ENCODE measurements at places on chromosomes 1 and 21. TPM values are rescaled to one million over a fixed set of nuclear protein-coding genes. Genes with fewer than 3 reads are reported as not detected.
A peak's percentile ranks its signal among the peaks of the same experiment; 100 is the strongest.

DNA sequence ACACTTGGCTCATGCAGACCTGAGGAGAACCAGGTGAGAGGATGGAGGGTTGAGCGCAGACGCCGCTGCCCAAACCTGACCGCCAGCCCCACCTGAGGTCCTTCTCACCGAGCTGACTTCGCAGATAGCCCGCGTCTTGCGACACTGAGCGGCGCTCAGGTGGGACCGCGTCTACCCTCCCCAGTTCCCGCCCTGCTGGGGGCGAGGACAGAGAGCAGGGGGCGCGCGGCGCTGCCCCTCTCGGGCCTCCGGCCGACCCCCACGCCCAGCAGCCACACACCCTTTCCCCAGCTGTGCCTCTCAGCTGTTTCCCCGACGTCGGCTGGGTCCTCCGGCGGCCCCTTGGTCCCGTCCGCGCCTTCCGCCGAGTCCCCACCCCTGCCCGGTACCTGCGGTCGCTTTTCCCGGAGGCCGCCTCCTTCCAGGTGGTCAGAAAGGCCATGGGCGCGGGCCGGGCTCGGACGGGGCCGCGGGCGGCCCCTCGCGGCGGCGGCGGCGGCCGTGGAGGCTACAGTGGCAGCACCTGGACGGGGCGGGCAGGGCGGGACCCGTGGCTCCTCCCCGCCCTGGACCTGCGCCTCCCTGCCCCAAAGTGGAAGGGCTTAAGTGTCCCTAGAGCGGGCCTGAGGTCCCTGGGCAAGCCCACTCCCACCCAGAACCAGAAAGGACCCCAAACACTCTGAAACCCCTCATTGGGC is 14.4 kb upstream of the TTC39A start:
- H3K36me3 ChIP-seq = no peaks in the 10 kb centered on the region
- no peak for DNase-seq
- peaks cover 6% of the 10 kb centered on the region for H3K4me1 ChIP-seq

- H3K27me3 ChIP-seq = no peaks in the 10 kb centered on the region
- no peak overlapping the region for H3K27ac ChIP-seq
- H3K4me3 ChIP-seq = no peak overlapping the region
- peaks cover 11% of the 10 kb centered on the region for H3K4me1 ChIP-seq
- no peak for DNase-seq
Measured at GRCh38 chr1:116558140-116558549, 12.7 kb downstream of the CD58 start.

GRCh38 chr1:98898940-98899339 is 105.7 kb downstream of the PLPPR5 start:
- H3K4me3 ChIP-seq = no peak overlapping the region
- H3K27me3 ChIP-seq = 0 out of 2 replicates have a peak, but pooled peaks cover 5% of the 10 kb centered on the region
- no peak for DNase-seq

GRCh38 chr1:206087091-206087490 is 30.1 kb downstream of the AVPR1B start:
- H3K4me3 ChIP-seq = no peak overlapping the region
- no peak for DNase-seq
- no peaks in the 10 kb centered on the region for H3K4me1 ChIP-seq
- H3K36me3 ChIP-seq = no peaks in the 10 kb centered on the region
- no peak overlapping the region for H3K27ac ChIP-seq

DNA sequence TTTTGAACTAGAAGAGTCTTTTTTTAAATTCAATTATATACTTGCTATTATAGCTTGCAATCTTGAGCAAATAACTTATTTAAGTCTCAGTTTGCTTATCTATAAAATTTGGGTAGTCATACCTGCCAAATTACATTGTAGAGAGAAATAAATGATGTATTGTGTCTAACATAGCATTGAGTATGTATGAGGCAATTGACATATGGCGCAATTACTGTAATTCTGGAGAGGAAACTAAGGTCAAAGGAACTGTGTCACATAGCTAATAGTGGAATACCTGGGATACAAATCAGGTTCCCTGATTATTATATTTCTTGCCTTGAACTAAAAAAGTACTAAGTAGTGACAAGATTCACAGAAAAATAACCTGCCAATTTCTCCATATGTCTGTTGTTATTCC is 302.5 kb downstream of the PDE4B start:
- no peak overlapping the region for H3K4me3 ChIP-seq
- H3K27me3 ChIP-seq = 0 out of 2 replicates have a peak, but pooled peaks cover 3% of the 10 kb centered on the region
- no peaks in the 10 kb centered on the region for H3K36me3 ChIP-seq
- no peak for DNase-seq
- H3K27ac ChIP-seq = no peak overlapping the region

GRCh38 chr21:34827445-34828235 is 158.8 kb downstream of the CLIC6 start:
- H3K27me3 ChIP-seq = no peaks in the 10 kb centered on the region
- H3K36me3 ChIP-seq = peaks cover 100% of the 10 kb centered on the region
- H3K4me1 ChIP-seq = no peaks in the 10 kb centered on the region
- H3K4me3 ChIP-seq = no peak overlapping the region

DNA sequence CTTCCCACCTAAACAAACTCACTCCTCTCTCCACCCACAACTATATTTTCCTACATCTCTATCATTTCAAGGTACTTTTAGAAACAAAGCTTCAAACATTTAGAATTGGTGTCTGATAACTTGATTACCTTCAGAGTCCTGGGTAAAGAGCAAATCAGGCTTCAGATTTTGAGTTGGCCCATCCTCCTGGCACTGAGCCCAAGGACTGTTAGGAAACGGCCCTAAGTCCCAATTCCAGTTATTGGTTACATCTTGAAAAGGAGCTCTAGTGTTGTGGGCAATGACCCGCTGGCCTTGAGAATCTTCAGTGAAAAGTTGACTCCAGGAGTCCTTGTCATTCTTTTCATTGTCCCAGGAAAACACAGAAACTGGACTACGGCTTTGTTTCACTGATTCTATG is 15.1 kb downstream of the MTFR1L start:
- H3K27ac ChIP-seq = no peak overlapping the region
- H3K27me3 ChIP-seq = no peaks in the 10 kb centered on the region
- no peak for DNase-seq
- H3K4me1 ChIP-seq = no peaks in the 10 kb centered on the region
- no peak overlapping the region for H3K4me3 ChIP-seq
- H3K36me3 ChIP-seq = peaks cover 59% of the 10 kb centered on the region

- no peak overlapping the region for H3K27ac ChIP-seq
- DNase-seq = no peak
- H3K36me3 ChIP-seq = no peaks in the 10 kb centered on the region
- H3K4me1 ChIP-seq = no peaks in the 10 kb centered on the region
- no peak overlapping the region for H3K4me3 ChIP-seq
Measured at GRCh38 chr1:239662950-239663349, 276.6 kb downstream of the CHRM3 start.

- H3K4me3 ChIP-seq = no peak overlapping the region
- H3K27ac ChIP-seq = no peak overlapping the region
- H3K36me3 ChIP-seq = no peaks in the 10 kb centered on the region
- no peak for DNase-seq
- H3K27me3 ChIP-seq = no peaks in the 10 kb centered on the region
Measured at GRCh38 chr1:30745156-30745833, 12.3 kb downstream of the LAPTM5 start.

- DNase-seq = no peak
- H3K27me3 ChIP-seq = no peaks in the 10 kb centered on the region
- H3K4me3 ChIP-seq = peak overlapping the region; percentile 70
- H3K36me3 ChIP-seq = peaks cover 3% of the 10 kb centered on the region
- H3K27ac ChIP-seq = peak overlapping the region; percentile 75
- peaks cover 13% of the 10 kb centered on the region for H3K4me1 ChIP-seq
Measured at GRCh38 chr1:54053745-54054437, 483 bp downstream of the TCEANC2 start.

DNA sequence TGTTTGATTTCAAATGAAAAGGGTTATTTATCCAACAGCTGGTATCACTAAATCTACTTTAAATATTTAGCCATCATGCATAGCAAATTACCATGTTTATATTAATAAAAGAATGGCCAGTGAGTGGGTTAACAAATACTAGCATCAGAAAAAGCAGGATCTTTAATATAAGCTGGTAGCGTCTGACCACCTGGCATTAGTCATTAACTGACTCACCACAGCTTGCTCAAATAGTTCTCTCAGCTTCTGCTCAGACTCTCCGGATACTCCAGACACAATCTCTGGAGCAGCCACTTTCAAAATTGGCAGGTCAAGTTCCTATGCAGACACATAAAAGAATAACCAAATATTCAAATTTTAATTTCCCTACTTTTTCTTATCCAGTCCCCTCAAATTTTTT is 29.6 kb downstream of the NVL start:
- no peak overlapping the region for H3K4me3 ChIP-seq
- peaks cover 83% of the 10 kb centered on the region for H3K36me3 ChIP-seq
- no peaks in the 10 kb centered on the region for H3K27me3 ChIP-seq
- DNase-seq = peak; percentile 50

DNA sequence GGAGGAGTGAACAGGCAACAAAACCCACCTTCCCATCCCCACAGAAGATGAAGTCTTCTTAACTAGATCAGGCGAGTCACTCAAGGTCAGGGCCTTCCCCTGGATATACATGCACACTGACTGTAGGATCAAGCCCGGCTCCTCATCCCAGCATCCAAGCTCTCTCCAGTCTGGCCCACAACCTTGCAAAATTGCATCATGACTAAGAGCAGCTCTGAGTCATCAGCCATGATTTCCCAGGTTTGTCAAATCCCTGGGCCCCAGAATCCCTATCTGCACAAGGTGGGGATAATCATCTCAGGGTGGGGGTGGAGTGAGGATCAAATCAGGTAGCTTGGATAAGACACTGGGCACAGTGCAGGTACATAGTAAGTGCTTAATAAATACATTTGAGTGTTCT is 199.3 kb upstream of the GRIK3 start:
- DNase-seq = no peak
- no peaks in the 10 kb centered on the region for H3K36me3 ChIP-seq
- H3K4me3 ChIP-seq = no peak overlapping the region
- peaks cover 3% of the 10 kb centered on the region for H3K27me3 ChIP-seq
- no peak overlapping the region for H3K27ac ChIP-seq
- no peaks in the 10 kb centered on the region for H3K4me1 ChIP-seq

DNA sequence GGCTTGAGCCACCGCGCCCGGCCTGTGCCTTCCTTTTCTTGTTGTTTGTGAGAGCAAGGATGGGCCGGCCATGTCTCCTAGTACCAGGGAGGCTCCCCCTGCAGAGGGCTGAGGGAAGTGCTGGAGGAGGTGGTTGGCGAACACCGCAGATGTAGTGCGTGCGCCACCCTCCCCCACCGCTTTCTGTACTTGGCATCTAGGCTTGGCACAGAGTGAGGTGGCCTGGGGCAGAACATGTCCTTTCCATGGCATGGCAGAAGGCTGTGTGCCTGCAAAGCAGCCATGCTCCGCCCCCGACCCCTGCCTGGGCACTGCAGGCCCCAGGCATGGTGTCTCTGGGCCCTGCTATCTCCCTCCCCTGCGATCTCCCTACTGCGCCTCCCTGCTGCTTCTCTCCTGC is 30.7 kb downstream of the ALPL start:
- H3K27me3 ChIP-seq = no peaks in the 10 kb centered on the region
- H3K36me3 ChIP-seq = peaks cover 41% of the 10 kb centered on the region
- peak; percentile 61 for DNase-seq
- H3K4me1 ChIP-seq = peaks cover 92% of the 10 kb centered on the region
- H3K27ac ChIP-seq = peak overlapping the region; percentile 89

DNA sequence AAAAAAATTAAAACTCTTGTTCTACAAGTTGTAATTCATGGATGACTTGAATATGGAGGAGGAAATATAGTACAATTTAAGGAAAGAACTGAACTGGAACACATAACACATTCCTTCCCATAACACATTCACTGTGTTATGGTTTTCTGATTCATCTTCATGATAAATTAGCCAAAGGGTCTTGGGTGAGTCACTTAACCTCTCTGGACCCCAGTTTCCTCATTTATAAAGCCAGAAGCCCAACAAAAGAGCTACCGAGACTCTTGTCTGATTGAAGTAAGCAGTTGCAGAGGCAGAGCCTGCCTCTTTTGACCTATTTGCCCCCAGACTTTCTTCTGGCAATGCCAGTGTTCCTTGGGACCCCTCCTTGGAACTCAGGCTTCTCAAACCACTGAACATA is 161.9 kb upstream of the KCTD3 start:
- H3K4me3 ChIP-seq = no peak overlapping the region
- H3K4me1 ChIP-seq = no peaks in the 10 kb centered on the region
- no peaks in the 10 kb centered on the region for H3K27me3 ChIP-seq
- no peak overlapping the region for H3K27ac ChIP-seq
- no peak for DNase-seq

- DNase-seq = no peak
- H3K27me3 ChIP-seq = no peaks in the 10 kb centered on the region
- peaks cover 4% of the 10 kb centered on the region for H3K36me3 ChIP-seq
- no peak overlapping the region for H3K27ac ChIP-seq
- no peak overlapping the region for H3K4me3 ChIP-seq
Measured at GRCh38 chr1:6275826-6276782, 15.2 kb upstream of the GPR153 start.

DNA sequence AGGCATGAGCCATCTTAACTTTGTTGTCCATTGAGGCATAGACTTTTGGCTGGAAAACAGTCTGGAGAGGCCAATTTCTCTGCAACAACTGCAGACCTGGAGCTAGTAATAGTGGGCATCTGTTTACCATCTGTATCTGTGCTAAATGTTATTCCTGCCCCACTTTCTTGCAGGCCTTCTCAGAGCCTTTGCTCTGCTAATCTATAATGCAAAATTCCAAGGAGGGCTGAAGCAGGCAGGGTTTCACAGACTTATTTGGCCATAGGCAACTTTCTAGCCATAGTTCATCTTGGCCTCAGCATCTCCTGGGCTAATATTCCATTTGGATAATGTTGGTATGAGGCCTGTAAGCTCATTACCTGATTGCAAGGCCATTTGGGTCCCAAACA is 124.5 kb upstream of the CSF3R start:
- H3K4me1 ChIP-seq = no peaks in the 10 kb centered on the region
- H3K27me3 ChIP-seq = peaks cover 6% of the 10 kb centered on the region
- H3K27ac ChIP-seq = no peak overlapping the region
- DNase-seq = no peak
- no peaks in the 10 kb centered on the region for H3K36me3 ChIP-seq

Gene CFHR3
- total RNA-seq = not detected

Gene MYCL
- 5.3 TPM for total RNA-seq

Gene GPR153
- total RNA-seq = not detected

Gene ZNF670
- total RNA-seq = 5.2 TPM

Gene SPOCD1
- 40.3 TPM for total RNA-seq
